ENCODE measurements at places on chromosomes 2 and 18. TPM values are rescaled to one million over a fixed set of nuclear protein-coding genes. Genes with fewer than 3 reads are reported as not detected.

GRCh38 chr2:209523867-209524266, 100.0 kb downstream of the MAP2 start:
- no peaks in the 10 kb centered on the region for H3K36me3 ChIP-seq
- no peak for DNase-seq
- H3K27ac ChIP-seq = no peak overlapping the region
- no peak overlapping the region for H3K4me3 ChIP-seq
- no peaks in the 10 kb centered on the region for H3K27me3 ChIP-seq

GRCh38 chr18:10465174-10465939, 10.9 kb downstream of the APCDD1 start:
- H3K4me1 ChIP-seq = peaks cover 18% of the 10 kb centered on the region
- no peak overlapping the region for H3K4me3 ChIP-seq
- H3K27ac ChIP-seq = no peak overlapping the region
- H3K36me3 ChIP-seq = no peaks in the 10 kb centered on the region
- H3K27me3 ChIP-seq = no peaks in the 10 kb centered on the region

- no peak overlapping the region for H3K27ac ChIP-seq
- no peaks in the 10 kb centered on the region for H3K36me3 ChIP-seq
- H3K4me3 ChIP-seq = no peak overlapping the region
- H3K4me1 ChIP-seq = no peaks in the 10 kb centered on the region
Measured at GRCh38 chr2:105238664-105239240, 2.8 kb upstream of the GPR45 start.

DNA sequence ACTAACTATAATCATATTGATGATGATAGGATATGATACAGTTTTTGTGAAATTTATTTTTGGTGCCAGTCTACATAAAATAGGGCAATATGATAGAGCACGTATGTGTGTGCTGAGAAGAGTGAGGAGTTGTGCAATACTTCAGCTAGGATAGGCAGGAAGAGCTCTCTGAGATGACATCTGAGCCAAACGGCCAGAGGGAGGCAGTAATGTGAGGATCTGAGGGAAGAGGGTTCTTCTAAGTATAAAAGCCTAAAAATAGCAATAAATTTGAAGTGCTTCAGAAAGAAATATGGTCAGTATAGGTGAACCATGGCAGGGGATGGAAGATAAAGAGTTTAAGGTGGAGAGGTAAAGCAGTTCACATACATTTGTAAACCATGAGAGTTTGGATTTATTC, 102.5 kb downstream of the OLA1 start:
- DNase-seq = peak; percentile 19
- no peaks in the 10 kb centered on the region for H3K27me3 ChIP-seq
- no peak overlapping the region for H3K27ac ChIP-seq

DNA sequence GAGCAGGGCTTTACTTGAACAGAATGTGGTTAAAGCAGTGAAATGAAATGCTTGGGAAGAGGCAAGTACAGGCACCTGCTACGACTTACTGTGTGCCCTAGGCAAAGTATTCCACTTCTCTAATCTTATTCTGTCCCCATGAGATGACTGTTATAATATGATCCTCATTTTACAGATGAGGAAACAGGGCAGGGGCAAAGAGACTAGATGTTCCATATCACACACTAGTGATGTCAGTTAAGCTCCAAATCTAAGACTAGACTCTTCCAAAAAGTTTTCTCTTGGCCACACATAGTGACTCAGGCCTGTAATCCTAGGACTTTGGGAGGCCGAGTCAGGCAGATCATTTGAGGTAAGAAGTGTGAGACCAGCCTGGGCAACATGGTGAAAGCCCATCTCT, 235.0 kb downstream of the SETBP1 start:
- DNase-seq = no peak
- H3K4me1 ChIP-seq = peaks cover 5% of the 10 kb centered on the region
- no peak overlapping the region for H3K4me3 ChIP-seq
- no peaks in the 10 kb centered on the region for H3K36me3 ChIP-seq

DNA sequence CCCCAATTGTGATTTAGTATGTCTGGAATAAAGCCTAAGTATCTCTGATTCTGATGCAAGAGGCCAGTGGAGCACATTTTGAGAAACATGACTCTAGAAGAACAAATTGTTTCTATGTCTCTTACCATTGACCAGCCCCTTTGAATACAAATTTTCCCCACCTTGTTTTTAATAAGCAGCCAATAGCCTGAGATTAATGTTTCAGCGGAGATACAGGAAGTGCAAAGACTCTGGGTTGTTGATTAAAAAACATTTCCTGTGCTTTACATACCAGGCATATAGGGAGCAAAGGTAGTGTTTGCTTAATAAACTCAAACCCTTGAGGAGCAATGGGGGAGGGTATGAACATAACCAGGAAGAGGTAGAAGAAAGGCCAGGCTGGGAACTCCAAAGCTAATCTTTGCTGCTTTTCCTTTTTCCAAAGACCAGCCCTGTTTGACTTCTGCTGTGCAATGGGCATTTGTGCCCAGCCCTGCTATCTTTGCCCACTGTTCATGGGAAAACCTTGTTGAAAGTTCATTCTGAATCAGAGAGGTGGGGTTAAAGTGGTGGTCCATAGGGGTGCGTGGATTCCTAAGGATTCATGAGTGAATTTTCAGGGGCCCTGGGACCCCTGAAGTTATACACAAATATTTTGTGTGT, 29.3 kb downstream of the UPP2 start:
- no peak for DNase-seq
- no peak overlapping the region for H3K27ac ChIP-seq
- no peaks in the 10 kb centered on the region for H3K4me1 ChIP-seq
- H3K36me3 ChIP-seq = no peaks in the 10 kb centered on the region
- H3K4me3 ChIP-seq = no peak overlapping the region

SAG gene
- not detected for polyA plus RNA-seq

Data from cardiac muscle cell (in vitro differentiated cells and primary cell).